ENCODE measurements at places on chromosomes 5 and 9.
A peak's percentile ranks its signal among the peaks of the same experiment; 100 is the strongest.

- no peak for DNase-seq
Observed at GRCh38 chr5:89287964-89288363, 405.0 kb upstream of the MEF2C start.

GRCh38 chr9:27333241-27334052 lies 36.5 kb upstream of the EQTN start:
- DNase-seq, result peak; percentile 44

GRCh38 chr9:128636024-128636390 lies 20.6 kb downstream of the DYNC2I2 start:
- DNase-seq, result no peak

- DNase-seq, result no peak
Observed at GRCh38 chr9:97874624-97875023, 21.6 kb downstream of the FOXE1 start.

DNA sequence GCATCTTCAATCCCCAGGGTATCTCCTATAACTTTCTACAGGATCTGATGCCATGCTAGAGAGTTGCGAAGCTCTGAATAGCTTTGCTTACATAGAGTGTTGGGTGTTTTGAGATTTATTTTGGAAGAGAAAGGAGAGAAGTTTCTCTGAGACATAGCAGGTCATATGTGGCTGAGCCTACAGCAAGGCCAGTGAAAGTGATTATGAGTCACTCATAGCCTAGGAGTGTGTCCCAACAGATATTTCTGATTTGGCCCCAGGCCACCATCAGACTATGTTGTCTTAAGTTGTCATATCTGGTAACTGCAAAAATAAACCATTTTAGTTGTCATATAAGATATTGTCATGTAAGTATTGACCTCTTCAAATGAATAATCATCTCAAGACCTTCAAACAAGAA lies 132.0 kb upstream of the RAI14 start:
- DNase-seq, result peak; percentile 66
